ENCODE measurements at places on chromosomes 4 and X.

GRCh38 chr4:147096667-147097604 is 151.3 kb upstream of the TTC29 start:
- peak; percentile 83 for DNase-seq

DNA sequence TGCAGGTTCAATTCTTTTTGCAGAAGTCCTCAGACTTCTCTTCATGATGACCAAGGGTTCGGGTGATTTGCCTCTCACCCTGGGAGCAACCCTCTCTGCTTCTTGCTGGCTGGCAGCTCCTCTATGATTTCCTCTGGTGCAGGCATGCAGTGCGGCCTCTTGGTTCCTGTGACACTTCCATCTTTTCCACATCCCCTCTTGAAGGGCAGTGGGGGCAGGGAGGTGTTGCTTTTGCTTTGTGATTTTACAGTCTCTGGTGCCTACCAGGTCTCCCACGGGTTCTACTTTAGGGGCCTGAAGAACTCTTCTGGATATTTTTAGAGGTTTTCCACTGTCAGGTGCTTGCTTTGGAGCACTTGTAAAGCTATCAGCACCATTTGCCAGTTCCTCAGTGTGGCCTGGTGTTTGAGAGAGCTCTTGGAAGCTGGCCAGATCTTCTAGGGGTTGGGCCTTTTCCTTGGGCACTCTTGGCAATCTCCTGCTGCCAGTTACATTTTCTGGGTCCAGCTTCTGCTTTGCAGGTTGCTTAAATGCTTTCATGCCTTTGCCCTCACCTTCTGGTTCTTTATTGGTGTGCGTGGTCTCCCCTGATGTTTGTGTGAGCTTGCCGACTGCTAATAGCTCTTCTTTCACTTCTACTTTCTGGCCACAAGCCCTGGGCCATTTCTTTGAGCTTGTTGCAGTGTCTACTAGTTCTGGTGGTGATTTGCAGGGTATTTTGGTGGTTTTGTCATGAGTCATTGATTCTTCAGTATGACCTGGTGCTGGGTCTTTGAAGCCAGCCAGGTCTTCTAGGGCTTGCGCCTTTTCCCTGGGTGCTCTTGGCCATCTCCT is 11.5 kb upstream of the CHST7 start:
- no peak for DNase-seq

DNA sequence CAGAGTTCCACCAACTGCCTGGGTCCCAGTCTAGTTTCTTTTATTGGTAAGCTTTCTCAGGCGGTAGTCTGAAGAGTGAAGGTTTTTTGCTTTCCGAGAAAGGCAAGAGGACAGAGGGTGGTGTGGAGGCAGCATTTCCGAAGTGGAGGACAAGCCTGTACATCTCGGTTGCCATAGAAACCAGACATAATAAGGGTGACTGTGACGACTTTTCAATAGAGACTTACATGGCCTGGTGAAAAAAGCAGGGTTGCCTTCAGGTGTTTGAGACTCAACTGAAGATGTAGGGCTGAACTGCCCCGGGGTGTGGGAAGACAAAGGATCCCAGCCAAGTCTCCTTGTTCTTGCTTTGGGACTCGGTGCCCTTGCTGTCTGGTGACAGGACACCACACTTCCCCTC is 53.6 kb upstream of the RAB40AL start:
- DNase-seq: no peak

- peak; percentile 28 for DNase-seq
Measured at GRCh38 chr4:152385551-152385950, 150.3 kb downstream of the FBXW7 start.

DNA sequence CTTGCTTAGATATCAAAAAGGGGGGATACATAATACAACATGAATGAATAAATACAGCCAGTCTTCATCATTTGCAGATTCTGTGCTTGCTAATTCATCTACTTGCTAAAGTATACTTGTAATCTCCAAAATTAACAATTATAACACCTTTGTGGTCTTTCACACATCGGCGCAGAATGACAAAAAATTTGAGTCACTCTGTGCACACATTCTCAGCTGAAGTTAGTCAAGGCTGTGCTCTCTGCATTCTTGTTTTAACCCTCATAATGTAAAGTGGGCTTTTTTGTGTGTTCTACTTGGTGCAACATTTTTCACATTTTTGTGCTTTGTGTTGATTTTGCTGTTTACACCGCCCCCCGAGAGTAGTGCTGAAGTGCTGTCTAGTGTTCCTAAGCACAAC is 65.8 kb upstream of the GPRIN3 start:
- no peak for DNase-seq

DNA sequence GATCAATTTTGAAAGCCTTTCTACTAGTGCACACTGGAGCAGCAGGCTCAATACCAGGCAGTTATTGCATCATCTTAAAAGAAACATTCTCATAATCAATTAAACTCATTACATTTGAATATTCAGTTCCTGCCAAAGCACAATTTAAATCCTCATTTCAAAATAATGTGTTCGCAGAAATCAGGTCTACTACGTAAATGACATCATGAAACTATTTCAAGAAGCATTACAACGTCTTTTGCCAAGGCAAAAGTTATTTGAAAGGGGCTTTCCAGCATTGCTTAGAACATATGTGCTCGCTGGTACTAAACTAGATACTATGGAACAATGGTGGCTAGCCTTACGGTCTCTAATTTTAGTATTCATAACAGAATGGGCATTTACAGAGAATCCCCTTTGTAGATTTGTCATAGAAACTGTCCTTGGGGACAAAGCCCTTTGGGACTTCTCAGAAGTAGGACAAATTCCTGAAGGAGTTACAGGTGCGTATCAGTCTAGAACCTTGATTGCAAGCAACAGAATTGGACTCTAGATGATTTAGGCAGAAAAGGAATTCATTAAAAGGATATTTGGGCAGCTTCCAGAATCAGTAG is 27.6 kb upstream of the HUWE1 start:
- no peak for DNase-seq

DNA sequence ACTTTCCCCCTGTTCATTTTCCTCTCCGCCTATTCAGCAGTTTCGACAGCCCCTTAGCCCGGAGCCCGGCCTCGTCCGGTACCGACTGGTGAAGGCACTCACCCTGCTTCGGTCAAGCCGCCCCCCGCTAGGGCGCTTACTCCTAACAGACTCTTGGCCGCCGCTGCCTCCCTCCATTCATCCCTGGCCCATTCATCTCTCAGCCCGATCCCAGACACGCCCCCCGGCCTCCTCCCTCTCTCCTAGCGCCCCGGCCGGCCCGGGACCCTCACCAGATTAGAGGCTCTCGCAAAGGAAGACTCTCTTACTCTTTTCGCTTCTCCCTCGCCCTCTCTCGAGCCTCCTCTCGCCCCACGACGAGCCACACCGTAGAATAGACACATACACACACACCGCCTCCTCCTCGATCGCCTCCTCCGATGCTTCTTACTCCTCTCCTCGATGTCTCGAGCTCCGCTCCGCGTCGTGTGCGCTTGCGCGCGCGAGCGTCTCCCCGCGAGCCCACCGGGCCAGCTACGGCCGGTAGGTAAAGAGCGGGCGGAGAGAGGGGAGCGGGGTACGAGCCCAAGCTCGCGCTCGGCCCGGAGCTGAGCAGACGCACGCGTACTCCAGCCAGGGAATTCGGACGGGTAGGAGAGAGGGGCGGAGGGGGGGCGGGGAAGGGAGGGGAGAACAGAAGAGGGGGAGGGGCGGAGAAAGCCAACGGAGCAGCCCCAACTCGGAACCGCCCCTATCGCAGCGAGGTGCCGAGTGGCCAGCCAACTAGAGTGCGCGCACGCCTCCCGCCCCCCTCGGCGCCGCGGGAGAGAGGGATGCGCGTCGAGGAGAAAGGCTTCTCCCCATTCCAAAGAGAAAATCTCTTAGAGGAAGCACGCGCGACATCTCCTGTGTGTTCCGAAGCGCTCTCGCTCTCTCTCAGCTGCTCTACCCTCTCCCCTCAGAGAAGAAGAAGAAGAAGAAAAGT is at the start of gene WNK3:
Gene WNK3 (minus strand): TSS at position 633 of the 964 bp plus-strand sequence.
- DNase-seq: peak; percentile 94

DNA sequence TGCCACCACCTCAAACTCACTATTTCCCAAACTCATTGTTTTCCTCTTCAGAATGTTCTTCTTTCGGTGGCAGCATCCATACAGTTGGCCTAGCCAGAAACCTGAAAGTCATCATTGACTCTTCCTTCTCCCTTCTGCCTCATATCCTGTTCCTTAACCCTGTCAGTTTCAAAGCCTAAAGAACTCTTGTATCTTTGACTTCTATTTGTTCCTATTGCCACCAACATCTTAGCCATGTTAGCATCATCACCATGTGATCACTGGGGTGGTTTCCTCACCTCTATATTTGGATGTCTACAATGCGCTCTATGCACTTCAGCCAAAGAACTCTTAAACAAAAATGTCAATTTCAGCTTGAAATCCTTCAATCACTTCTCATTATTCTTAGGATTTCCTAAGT is 29.0 kb downstream of the DDX60L start:
- DNase-seq: no peak

DNA sequence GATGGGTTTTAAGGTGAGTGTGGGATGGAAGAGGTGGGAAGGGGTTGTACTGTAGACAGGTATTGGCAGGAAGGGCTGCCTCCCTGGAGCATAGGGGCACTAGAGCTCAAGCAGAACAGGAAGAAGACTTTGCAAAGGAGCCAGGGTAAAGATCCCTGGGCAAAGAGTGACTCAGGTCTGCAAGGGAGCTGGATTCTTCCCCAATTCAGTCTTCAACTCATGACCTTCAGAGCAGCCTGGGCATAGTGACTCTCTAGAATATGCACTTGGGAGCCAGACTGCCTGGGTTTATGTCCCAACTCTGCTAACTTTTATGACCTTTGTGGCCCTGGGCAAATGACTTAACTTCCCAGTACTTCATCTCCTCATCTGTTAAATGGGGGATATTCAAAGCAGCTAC is 4.0 kb downstream of the LONRF3 start:
- no peak for DNase-seq

- DNase-seq: no peak
Measured at GRCh38 chr4:185685804-185686203, 126.2 kb downstream of the SORBS2 start.

- DNase-seq: no peak
Measured at GRCh38 chr4:153205757-153206156, 1.5 kb downstream of the TRIM2 start.

GRCh38 chrX:56733459-56734046 is 4.5 kb downstream of the NBDY start:
- DNase-seq: peak; percentile 74

- DNase-seq: no peak
Measured at GRCh38 chrX:87571964-87572363, 54.4 kb downstream of the KLHL4 start.

DNA sequence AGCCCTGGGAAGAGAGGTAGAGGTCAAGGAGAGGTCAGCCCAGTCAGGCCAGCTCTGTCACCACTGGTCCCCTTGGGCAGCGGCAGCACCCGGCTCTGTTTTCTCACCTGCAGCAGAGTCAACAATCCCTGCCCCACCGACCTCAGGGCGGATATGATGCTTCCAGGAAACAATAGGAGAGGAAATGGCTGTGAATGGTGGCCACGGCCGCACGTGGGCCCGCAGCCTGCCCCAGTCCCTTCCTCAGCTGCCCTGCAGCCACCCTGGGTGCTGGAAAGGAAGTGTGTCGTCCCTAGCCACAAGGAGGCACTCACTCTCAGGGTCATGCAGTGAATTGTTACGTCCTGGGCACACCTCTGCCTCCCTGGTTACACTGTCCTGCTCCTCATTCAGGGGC is 92.5 kb upstream of the ENPP6 start:
- no peak for DNase-seq

DNA sequence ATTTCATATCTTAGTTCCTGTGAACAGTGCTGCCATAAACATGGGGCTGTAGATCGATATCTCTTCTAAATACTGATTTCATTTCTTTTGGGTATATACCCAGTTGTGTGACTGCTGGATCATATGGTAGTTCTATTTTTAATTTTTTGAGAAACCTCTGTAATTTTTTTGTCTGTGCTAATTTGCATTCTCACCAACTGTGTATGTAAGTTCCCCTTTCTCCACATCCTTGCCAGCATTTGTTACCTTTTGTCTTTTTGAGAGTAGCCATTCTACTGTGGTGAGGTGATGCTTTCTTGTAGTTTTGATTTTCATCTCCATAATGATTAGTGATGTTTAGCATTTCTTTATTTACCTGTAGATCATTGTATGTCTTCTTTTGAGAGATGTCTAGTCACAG is 2086.5 kb upstream of the TENM3 start:
- DNase-seq: no peak

GRCh38 chr4:124806403-124806802 is 93.9 kb upstream of the ANKRD50 start:
- no peak for DNase-seq

- DNase-seq: no peak
Measured at GRCh38 chr4:100168521-100168920, 21.7 kb downstream of the DDIT4L start.

DNA sequence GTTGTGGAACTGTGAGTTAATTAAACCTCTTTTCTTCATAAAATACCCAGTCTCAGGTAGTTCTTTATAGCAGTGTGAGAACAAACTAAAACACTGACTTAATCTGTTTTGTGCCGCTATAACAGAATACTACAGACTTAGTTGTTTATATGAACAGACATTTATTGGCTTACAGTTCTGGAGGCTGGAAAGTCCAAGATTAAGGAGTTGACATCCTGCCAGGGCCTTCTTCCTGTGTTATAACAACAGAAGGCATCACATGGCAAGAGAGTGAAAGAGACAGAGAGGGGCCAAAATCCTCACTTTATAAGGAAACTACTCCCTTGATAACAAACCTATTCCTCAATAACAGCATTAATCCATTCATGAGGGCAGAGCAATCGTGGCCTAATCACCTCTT is 42.5 kb upstream of the KCNIP4 start:
- DNase-seq: no peak

DNA sequence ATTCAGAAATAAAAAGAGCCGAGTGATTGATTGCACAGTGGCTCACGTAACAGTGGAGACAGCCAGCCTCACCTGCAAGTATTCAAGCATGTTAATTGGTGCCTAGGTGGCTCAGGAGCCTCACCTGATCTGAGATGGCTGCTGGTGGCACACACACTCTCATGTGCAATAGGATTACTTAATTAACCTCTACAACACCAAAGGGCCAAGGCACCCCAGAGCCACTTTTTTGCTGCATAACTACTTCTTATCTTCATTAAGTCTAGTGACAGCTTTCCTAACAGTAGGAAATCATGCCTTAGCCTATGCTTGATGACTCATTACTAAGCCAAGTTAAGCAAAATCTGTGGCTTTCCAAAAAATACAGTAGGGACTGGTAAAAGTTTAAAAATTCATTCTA is 117.3 kb upstream of the NOCT start:
- no peak for DNase-seq

GRCh38 chr4:183260491-183261151 is 59.5 kb downstream of the CLDN22 start:
- no peak for DNase-seq

GRCh38 chr4:186932196-186932595 is 208.5 kb upstream of the FAT1 start:
- DNase-seq: peak; percentile 25

GRCh38 chrX:16814597-16814996 is 28.3 kb downstream of the TXLNG start:
- no peak for DNase-seq

DNA sequence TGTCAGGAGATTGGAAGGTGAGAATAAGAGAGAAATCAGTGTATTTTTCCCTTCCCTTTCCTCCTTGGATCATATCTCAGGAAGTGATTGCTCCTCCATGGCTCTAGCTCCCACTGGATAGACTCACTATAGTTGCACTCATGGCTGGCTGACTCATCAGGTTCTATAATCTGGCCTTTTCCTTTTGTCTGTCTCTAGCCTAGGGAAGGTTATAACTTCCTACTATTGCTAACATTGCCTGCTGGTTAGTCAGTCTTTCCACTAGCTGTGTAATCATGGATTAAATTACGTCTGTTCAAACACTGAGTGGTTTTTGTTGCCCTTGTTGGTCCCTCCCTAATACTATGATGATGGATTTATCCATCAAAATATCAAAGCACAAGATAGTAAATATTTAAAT is 195.5 kb upstream of the VEGFC start:
- DNase-seq: no peak
